ENCODE measurements at places on chromosomes 11 and 22.

- DNase-seq: no peak
Observed at GRCh38 chr11:114233755-114234154, 62.4 kb upstream of the NNMT start.

- DNase-seq: no peak
Observed at GRCh38 chr22:30406400-30406799, 9.6 kb downstream of the SEC14L2 start.

GRCh38 chr11:11189506-11189905 is 163.5 kb downstream of the CSNK2A3 start:
- no peak for DNase-seq

GRCh38 chr11:9643751-9644150 is 20.1 kb upstream of the SWAP70 start:
- no peak for DNase-seq

DNA sequence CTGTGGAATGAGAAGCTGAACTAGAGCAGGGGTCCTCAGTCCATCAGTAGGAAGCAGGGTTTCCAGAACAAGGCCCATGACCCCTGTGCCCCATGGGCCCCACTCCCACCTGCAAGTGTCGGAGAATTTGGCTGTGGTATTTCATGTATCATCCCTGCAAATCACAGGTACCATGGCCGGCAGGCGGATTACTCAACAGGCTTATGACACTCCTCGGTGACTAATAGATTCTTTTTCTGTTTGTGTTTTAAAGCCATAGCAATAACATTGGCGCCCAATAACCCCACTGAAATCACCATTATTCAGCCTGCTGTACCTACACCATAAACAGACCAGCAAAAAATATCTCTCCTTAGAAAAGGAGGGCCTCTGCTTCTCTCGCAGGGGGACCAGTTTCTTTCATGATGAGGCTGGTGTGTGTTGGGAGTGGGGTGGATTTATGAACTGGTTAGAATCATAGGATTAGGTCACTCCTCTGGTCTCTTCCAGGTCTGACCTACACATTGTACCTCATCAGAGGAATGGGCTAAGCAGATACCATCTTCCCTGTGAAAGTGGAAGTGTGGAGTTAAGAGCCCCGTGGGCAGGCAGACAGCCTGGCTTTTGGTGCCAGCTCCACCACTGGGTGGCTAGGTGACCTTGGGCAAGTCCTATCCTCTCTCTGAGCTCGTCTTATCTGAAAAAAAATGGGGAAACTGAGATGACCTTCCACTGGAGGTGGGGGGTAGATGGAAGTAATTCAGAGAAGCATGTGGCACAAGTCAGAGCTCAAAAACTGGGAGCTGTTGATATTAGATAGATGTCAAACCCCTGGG is 60.2 kb upstream of the WNT11 start:
- DNase-seq: no peak
